ENCODE measurements at places on chromosomes 5 and 9.

DNA sequence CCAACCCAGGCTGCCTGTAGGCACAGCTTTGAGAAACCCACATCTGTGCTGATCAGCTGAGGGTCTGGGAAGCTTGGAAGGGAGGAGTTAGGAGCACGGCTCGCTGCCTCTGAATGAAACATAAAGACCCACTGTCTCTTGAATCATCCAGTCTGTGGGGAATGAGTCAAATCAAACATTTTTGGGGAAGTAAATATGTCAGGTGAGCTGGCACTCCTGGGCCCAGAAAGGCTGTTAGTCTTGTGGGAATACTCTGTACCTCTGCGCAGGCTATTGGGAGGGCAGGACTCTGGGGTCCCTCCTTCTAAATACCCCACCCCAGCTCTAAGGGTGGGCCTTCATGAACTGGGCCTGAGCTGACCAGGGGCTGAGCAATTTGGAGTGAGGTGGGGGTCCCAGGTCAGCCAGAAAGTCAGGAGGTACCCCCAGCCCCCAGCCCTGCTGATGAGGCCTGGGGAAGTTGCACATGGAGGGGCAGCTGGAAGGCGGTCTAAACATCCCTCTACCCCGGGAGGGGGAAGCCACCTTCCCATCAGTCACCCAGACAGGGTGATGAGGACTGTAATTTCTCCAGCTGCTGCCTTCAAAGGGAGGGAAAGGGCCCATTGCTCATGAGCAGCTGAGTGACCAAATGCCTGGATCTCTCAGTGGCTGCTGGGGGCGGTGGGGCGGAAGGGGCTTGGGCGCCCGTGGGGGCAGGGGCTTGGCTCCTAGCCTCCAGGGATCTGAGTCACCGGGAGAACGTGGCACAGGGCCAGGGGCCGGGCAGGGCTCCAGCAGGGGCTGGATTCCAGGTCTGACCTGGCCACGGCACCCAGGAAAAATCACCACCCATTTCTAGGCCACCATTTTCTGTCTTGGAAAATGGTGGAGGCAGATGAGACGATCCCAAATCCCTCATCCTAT is 10.8 kb downstream of the FIBCD1 start:
- DNase-seq: no peak

DNA sequence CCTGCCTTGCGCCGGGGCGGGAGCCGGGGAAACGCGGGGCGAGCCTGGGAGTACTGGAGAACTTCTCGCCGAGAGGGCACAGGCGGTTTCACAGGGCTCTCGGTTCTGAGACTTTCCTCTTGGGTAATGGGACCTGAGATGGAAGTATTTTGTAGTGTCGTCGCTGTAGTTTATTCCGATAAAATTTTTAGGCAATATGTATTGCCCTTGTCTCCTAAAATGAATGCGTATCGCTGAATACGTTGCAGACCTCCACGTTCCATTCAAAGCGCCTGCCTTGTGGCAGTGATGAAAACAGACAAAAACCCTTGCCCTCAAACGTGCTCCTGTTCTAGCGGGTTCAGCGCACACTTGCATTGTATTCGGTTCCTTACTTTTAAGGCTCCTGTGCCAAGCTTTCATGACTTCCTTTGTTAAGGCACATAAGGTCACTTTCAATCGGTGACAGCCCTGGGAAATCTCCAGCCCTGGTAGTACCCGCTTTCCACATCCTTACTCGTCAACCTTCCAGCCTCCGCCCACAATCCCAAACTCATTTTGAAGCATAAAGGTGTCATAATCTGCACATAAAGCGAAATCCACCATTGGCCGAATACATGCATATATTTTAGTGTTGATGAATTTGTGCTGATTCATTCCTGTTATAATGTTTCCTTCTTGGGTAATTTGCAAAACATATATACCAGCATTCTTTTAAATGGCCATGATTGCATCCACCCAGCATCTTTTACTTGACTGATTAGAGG is 694 bp downstream of the RMI1 start:
- DNase-seq: peak; percentile 26

- DNase-seq: no peak
These were observed 146.0 kb downstream of the LIFR start for GRCh38 chr5:38410304-38410990.

DNA sequence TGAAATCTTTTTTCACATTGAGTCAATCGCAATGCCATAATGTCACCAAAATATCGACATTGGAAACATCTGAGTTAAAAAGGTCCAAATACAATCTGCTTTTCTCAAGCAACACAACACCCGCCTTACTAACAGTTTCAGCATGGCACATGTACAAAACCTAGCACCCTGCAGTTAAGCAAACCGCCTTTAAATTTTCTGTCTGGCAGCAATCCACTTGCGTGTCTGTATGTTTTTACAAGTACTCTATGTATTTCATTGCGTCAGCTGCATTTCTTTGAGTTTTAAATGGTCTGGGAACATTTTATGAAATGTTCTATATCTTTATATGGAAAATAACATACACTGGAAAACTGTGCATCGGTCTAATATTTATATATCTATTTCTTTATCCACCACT is 134.6 kb downstream of the DENND1A start:
- DNase-seq: no peak

DNA sequence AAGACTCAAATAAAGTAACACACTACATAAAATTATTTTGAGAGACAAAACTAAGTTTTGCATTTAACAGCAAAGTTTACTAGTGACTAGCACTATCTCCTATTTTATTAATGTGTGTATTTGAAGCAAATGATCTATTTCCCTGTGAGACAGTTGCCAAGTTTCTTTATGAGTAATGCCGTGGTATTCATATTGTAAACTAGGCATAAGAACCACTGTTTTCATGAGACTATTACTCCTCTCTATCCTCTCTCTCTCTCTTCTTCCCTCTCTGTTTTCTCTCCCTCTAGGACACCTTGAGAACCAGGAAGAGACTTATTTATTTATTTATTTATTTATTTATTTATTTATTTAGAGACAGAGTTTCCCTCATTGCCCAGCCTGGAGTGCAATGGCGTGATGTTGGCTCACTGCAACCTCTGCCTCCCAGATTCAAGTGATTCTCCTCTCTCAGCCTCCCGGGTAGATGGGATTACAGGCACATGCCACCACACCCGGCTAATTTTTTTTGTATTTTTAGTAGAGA is 61.1 kb downstream of the MLANA start:
- no peak for DNase-seq

DNA sequence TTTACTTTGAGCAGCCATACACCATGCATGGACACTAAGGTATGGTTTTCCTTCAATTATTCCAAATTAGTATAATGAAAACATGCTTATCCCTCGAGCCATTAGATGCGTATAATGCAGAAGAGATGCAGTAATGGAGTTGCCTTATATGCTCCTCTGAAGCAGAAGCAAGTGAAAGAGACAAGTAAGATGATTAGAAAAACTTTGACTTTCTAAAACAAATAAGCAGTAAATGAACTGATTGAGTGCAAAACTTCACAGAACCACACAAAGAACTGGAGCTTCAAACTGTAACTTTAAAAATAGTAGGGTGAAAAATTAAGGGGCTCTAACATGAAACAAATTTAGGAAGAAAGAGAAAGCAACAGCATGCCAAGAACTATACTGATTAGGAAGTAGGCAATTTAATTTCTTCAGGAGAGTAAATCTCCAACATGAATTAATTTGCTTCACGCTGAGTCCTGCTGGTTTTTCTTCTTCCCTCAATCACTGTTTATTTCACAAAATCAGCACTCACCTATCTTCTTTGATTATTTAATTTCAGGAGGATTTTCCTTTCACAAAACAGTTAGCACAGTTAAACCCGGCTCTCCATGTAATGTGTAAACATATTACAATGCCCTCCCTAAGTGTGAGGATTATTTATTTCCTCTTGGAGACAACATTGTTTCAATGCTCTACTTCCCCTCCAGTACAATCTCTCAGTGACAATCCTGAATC is 90.3 kb upstream of the PAM start:
- no peak for DNase-seq

DNA sequence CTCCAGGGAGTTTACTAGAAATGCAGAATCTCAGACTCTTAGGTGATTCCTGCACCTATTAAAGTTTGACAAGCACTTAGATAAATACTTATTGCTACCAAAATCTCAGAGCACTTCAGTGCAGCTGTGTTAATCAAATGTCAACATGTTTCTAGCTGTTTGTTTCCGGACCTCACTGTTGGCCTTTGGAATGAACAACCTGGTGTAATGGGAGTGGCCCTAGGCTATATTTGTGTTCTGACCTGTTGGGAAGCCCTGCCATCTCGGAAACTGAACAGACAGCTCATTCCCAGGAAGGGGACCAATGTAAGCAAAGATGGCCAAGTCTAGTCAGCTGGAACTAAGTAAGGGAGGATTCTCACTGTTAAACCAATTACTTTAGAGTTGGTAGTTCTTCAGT is 145.0 kb upstream of the SLC28A3 start:
- no peak for DNase-seq

GRCh38 chr9:136247551-136247916 is 1.9 kb upstream of the QSOX2 start:
- no peak for DNase-seq

- no peak for DNase-seq
These were observed 114.1 kb downstream of the SYK start for GRCh38 chr9:90915693-90916092.

Data from globus pallidus (tissue), 1 donor.